NCI-H446 (cell line): ENCODE measurements at places on chromosomes 5 and 9.
A peak's percentile ranks its signal among the peaks of the same experiment; 100 is the strongest.

DNA sequence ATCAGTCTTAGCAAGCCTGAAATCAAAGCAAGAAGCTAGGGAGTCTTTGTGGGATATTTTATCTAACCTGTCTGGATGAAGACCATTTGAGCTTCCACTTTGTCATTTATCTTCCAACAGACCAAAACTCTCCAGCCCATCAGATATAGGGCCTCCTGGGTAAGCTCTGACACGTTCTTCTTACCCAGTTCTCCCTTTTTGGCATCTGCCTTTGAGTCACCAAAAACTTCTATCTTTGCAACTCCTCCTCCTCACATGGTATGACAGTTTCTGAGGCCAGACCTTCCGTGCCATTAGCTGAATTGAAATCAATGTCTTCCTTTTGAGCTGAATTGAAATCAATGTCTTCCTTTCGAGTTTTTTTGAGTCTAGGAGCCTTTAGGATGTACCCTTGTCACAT is 156.6 kb upstream of the SPRY4 start:
- DNase-seq, result no peak

GRCh38 chr9:133141833-133142595 is 21.0 kb upstream of the RALGDS start:
- no peak for DNase-seq

- DNase-seq, result no peak
These were observed 94.8 kb downstream of the SV2C start for GRCh38 chr5:76177978-76178377.

GRCh38 chr9:20394969-20395368 is 227.3 kb downstream of the MLLT3 start:
- DNase-seq, result peak; percentile 90

GRCh38 chr9:105694190-105694847 is at the start of gene TMEM38B:
Gene TMEM38B, plus strand, starts transcription at chr9:105694541. Its CDS starts 120 bp downstream, at chr9:105694661.
- peak; percentile 10 for DNase-seq

DNA sequence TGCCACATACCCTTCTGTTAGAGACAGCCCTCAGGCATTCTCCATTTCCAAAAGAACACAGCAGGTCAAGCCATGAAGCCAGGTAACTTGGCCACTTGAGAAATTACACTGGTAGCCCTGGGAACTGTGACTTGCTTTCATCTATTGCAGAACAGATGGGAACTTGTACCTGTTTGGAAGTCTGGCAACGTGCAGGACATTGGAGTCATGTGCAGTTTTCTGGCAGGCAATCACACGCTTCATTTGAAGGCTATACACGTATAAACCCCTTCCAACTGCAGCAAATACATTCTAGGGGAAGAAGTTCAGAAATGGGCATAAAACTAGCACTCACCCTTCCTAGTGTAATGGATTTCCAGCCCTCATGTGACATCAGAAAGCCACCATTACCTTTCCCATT is 54.0 kb downstream of the WDR41 start:
- no peak for DNase-seq

DNA sequence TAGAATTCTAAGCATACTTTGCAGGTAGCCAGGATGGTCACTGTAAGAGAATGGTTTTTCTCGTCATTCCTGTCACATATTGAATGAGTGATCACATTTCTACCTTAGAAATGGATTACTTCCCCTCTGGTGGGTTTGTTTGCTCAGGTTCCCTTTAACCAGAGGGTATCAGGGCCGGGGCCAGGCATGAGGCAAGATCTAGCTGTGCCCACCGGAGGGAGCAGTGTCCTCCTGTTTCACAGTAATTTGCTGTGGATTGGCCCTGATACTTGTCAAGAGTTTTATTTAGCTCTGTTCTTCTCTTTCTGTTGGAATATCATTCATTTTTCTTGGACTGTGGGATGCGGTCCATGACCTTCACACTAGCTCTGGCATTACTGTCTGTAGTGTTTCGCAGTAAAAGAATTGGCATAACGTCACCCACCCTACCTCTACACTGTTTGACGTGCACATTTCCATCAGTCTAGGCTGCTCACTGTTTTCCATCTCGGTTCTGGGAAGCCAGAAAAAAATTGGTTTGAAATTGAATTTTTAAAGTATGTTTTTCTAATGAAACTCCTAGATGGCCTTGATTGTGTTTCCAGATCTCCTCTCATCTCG is 42.4 kb upstream of the ZBED3 start:
- peak; percentile 62 for DNase-seq

DNA sequence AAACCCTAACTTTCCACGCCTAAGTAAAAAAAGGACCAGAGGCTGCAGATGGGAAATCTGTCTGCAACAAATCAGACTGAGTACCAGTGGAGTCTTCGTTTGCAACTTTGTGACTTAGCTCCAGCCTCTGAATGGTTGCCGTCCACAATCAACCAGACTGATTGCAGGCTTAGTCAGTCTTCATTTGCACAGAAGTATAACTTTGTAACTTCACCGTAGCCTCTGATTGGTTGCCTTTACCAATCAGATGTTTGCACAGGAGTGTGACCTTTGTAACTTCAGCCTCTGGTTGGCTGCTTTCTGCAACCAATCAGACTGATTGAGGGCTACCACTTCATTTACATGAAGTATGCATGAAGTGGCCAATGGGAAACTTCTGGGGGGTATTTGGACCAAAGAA is 53.7 kb downstream of the TGFBR1 start:
- DNase-seq, result no peak

- no peak for DNase-seq
These were observed 37.6 kb upstream of the CCDC152 start for GRCh38 chr5:42719034-42719433.
